ENCODE measurements at places on chromosomes 11 and 22. TPM values are rescaled to one million over a fixed set of nuclear protein-coding genes. Genes with fewer than 3 reads are reported as not detected.

The LRRC32 gene
- total RNA-seq = 21.8 TPM

The PAK1 gene
- total RNA-seq = 63.0 TPM

The OR10D3 gene
- total RNA-seq = under 0.01 TPM

The SCGB2A2 gene
- total RNA-seq = not detected

The SMIM35 gene
- under 0.01 TPM for total RNA-seq

The B4GALNT4 gene
- total RNA-seq = 14.4 TPM

The POU2AF1 gene
- 0.04 TPM for total RNA-seq

The C11orf98 gene
- 33.4 TPM for total RNA-seq

The SERHL2 gene
- total RNA-seq = 2.4 TPM

The AMPD3 gene
- total RNA-seq = 3.4 TPM

The GDPD4 gene
- total RNA-seq = 0.13 TPM

The GAB4 gene
- total RNA-seq = not detected

The VSTM5 gene
- 0.31 TPM for total RNA-seq

The CDCA5 gene
- total RNA-seq = 6.6 TPM

The ALDH3B1 gene
- 5.4 TPM for total RNA-seq

The RIMBP3B gene
- total RNA-seq = 0.18 TPM

The BTG4 gene
- not detected for total RNA-seq

The MACROD1 gene
- total RNA-seq = 107 TPM

The PARVG gene
- total RNA-seq = 3.0 TPM

The MPPED1 gene
- 0.89 TPM for total RNA-seq

The IL10RA gene
- total RNA-seq = 4.8 TPM

The GPR152 gene
- not detected for total RNA-seq

The FIBIN gene
- 48.0 TPM for total RNA-seq

The KRTAP5-11 gene
- not detected for total RNA-seq

The MUC6 gene
- not detected for total RNA-seq

The KDM4E gene
- not detected for total RNA-seq

The YPEL4 gene
- 0.53 TPM for total RNA-seq

The LRRC4C gene
- 2.3 TPM for total RNA-seq

The ATG13 gene
- 20.3 TPM for total RNA-seq

The RAB39A gene
- 0.58 TPM for total RNA-seq

The MRGPRE gene
- total RNA-seq = not detected

The F2 gene
- 0.13 TPM for total RNA-seq
